ENCODE measurements at places on chromosomes 11 and 22.

GRCh38 chr11:76292583-76293188, 86.4 kb upstream of the WNT11 start:
- DNase-seq, result no peak

DNA sequence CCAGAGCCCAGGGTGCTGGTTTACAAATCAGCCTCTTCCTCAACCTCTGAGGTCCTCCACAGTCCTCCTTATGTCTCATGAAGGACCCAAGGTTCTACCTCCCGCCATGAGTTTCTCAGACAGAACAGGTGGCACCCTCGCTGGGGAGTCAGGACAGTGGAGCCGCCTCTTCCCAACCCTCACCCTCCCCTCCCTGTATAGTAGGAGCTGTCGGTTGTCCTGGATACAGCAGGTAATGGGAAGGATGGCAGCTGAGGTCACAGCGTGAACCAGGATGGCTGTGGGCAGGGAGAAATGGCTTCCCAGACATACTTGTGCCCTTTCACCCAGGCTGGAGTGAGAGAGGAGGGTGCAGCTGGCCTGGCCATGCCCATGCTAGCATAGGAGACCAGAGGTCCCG, 134.6 kb downstream of the CHST1 start:
- no peak for DNase-seq

GRCh38 chr11:63866211-63866610, 27.3 kb downstream of the MARK2 start:
- DNase-seq, result no peak

GRCh38 chr11:62055970-62056369, 67.8 kb upstream of the INCENP start:
- no peak for DNase-seq

DNA sequence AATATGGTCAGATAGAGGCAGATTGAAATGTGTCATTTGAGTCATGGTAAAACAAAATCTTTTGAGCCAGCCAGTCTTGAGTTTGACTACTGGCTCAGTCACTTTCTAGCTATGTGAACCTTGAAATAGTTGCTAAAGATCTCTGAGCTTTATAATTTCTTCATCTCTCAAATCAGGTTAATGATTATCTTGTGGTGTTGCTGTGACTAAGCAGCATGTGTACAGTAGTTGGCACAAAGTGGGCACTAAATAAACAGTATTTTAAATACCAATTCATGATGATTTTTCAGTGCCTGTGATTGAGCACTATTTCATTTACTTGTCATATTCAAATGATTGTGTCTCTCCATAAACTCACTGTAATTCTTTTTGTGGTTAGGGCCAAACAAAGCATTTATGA, 70.8 kb downstream of the RAB38 start:
- no peak for DNase-seq

DNA sequence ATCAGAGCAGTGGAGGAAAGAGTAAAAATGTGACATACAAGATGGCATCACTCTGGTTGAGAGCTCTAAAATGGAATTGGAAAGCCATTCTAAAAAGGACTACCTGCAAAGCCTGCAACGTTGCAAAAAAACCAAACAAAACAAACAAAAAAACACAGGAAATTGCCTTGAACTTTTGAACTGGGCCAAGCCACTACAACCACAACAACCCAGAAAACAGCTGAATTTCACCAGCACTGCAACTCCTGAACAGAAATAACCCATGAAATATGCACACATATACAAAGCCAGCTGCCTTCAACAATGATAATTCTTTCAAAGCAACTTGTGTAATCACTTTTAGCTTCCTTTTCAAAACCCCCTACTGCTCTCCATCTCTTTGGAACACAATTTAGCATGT, 326.6 kb upstream of the LRRC4C start:
- DNase-seq, result no peak

DNA sequence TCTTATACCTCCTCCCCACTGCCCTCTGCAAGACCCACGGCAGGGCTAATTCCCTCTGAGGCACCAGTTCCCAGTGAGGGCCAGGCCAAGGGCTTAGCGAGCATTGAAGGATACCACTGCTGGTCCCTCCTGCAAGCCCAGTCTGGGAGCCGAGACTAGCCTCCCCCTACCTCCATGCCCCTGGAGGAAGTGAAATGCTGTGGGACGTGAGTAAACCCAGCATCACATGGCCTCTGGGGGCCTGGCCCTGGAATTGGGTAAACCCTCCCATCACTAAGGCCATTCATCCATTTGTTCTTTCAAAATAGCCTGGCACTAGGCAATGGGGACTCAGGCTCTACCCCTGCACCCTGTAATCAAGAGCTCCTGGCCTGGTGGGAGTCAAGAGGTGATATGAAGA, 24.7 kb downstream of the ARAP1 start:
- no peak for DNase-seq

DNA sequence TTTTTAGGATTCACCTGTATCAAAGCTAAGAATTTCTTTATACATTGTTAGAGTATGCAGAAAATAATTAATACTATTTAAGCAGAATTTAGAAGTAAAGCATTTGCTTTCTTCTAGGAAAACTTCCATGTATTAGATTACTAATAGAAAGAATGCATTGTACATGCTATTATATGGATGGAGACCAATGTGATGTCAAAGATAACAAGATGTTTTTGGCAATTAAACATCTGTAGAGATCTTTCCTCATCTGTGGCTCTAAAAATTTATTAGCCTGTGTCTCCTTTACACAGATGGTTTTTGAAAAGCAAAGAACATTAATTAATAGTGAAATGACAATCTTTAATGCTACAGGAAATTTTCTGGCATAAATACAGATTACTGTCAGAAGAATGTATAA, 198.4 kb upstream of the CCDC179 start:
- DNase-seq, result no peak

- peak; percentile 64 for DNase-seq
Measured at GRCh38 chr11:10454878-10455631, at the start of gene AMPD3. Gene AMPD3 (plus strand): TSS chr11:10455264. CDS start chr11:10461520, 6,256 bp downstream.
